ENCODE measurements at places on chromosomes 7 and 10.

DNA sequence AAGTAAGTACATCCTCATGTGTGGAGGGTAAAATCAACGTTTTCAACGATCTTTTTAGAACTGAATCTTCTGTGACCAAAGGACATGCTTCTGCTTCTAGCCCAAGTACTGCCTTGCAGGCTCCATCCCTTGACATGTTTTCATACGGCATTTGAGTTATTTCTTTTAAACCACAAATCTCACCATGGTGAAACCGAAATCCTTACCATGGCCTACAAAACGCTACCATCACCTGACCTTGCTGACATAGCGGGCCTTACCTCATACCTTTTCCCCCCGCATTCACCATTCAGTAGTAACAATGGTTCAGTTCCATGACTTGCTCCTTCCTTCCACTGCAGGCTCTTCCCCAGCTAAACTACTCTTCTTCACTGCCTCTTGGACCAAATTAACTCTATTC is 3.5 kb downstream of the RNF216 start:
- no peak for DNase-seq

DNA sequence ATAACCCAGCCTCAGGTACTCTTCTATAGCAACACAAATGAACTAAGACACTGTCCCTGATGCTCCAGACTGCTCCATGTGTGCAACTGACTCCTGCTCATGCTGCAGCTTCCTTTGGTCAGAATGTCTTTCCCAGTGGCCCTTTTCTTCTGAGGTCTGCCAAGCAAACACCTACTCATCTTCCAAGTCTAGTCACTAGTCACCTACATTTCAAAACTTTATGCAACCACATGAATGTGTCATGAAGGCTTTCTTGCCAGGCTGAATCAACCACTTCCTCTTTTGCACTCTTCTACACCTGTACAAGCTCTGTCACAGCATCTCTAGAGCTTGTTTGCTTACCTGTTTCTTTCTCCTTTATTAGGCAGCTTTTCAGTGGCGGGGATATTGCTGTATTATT is 75.8 kb downstream of the LSMEM1 start:
- DNase-seq: no peak

DNA sequence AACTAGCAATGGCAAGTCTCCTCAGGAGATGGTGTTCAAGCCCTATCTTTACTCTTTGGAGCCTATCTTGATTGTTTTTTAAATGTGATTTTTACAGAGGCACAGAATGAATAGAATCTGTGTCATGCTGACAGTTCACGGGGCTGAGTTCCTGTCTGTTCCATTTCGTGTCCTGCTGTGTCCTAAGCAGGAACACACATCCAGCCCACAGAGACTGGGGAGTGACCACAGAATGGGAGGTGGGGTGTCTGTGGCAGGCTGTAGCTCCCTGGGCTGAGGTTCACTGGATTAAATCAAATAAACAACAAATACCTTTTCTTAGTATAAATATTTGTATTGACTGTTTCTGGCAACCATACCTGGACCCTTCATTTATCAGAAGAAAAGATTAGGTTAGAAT is 73.4 kb upstream of the CARD11 start:
- DNase-seq: no peak

GRCh38 chr10:62153191-62153590 is 115.5 kb downstream of the RTKN2 start:
- peak; percentile 87 for DNase-seq

GRCh38 chr10:81405399-81405798 is 469.6 kb upstream of the NRG3 start:
- DNase-seq: no peak

- no peak for DNase-seq
Measured at GRCh38 chr7:108425714-108426275, 30.4 kb downstream of the NRCAM start.

DNA sequence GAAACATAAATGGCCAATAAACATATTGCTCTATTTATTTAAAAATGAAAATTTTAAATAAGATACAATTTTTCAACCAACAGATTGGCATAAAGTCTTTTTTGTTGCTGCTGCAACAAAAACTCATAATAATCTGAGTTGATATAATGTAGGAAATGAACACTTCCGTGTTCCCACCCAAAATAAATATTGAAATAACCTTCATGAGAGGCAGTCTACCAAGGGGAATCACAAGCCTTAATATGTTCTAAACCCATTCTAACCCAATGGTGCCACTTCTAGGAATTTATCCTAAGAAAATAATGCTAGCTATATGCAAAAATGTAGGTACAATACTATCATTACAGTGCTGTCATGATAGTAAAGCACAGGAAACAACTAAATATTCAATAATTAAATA is 39.1 kb downstream of the SLC25A13 start:
- no peak for DNase-seq

- peak; percentile 38 for DNase-seq
Measured at GRCh38 chr7:155377838-155378579, 79.9 kb upstream of the EN2 start.

DNA sequence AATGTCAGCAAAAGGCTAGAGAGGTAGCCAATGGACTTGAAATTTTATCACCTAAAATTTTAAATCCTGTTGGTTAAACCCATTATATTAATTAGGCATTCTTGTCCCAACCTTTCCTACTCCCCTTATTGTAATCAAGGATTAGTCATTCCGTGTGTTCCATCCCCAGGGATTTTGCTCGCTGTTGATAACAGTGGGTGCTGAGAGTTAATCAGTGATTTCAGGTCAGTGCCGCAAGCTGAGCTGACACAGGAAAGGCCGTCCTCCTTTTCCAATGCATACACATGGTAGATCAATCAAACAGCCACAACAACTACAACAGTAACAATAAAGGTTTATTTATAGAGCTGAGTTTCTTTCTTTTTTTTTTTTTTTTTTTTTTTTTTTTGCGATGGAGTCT is 271.4 kb downstream of the ACTR3B start:
- no peak for DNase-seq

DNA sequence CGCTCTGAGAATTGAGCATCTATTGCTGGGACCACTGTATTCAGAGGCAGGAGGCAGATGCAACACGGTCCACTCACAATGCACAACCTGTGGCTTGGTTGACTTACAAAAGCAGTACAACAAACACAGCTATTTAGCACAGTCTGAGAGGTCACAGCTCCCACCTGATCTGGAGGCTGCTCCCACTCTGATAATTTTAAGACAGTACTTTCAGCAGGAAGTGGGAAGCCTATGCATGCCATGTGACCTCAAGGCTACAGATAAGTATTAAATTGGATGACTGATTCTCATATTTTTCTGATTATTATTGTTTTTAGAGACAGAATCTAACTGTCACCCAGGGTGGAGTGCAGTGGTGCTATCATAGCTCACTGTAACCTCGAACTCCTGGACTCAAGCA is 659.3 kb downstream of the PARD3 start:
- DNase-seq: no peak

GRCh38 chr7:816751-817671 is 15.3 kb upstream of the SUN1 start:
- DNase-seq: peak; percentile 47

GRCh38 chr7:36777855-36778254 is 53.6 kb upstream of the AOAH start:
- DNase-seq: no peak

- peak; percentile 98 for DNase-seq
Measured at GRCh38 chr7:17275749-17276671, 22.4 kb upstream of the AHR start.

- no peak for DNase-seq
Measured at GRCh38 chr7:30870821-30871518, 40.7 kb upstream of the AQP1 start.

DNA sequence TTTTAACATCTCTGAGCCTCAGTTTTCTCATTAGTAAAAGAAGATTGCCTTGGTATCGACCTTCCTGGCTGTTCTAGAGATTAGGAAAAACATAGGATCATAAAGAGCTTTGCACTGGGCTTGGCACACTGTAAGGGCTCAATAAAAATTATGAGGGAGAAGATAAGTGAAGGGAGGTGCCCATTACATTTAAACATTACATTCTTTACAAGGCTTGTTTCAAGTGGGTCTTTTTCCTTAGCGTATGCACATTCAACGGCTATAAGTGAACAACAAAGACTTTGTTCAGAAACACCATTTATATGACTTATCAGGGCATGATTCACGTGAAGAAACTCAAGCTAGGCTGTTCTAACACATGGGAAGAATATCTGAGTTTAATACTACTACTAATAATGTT is 351.9 kb upstream of the NPVF start:
- no peak for DNase-seq

DNA sequence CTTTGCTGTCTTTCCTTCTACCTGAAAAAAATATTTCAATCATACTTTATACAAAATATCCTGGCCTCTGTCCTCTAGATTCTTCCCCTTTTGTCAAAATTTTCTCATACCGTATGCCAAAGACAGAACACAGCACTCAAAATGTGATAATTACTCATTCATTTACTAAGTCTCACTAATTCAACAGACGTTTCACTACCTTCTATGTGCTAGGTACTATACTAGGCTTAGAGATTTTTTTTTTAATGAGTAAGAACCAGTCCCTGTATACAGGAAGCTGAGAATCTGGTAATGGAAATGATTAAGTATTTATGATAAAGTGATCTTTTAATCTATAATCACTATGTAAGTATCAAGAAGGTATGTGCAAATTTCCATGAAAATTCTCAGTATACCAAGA is 128.0 kb downstream of the ELAPOR2 start:
- DNase-seq: no peak

DNA sequence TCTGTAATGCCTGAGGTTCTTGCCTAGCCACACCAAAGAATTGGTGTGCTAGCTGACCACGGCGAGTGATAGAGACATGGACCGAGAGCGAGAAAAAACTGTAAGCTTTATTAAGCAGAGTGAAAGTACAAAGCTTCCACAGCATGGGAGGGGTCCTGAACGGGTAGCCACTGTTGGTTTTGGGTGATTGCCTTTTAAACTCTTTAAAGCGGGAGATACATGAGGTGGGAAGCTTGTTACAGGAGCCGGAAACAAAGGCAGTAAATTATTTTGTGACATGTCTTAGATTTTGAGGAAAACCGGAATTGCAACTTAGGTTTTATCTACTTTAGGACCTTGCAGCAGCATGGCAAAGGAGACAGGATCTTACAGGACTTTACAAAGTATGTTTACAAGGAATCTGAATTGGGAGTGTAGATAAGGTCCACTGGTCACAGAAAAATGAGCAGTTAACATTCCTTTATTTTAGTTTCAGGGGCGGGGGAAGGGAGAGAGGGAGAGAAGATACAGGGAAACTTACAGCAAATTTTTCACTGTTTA is 252.7 kb upstream of the MBL2 start:
- DNase-seq: peak; percentile 53

DNA sequence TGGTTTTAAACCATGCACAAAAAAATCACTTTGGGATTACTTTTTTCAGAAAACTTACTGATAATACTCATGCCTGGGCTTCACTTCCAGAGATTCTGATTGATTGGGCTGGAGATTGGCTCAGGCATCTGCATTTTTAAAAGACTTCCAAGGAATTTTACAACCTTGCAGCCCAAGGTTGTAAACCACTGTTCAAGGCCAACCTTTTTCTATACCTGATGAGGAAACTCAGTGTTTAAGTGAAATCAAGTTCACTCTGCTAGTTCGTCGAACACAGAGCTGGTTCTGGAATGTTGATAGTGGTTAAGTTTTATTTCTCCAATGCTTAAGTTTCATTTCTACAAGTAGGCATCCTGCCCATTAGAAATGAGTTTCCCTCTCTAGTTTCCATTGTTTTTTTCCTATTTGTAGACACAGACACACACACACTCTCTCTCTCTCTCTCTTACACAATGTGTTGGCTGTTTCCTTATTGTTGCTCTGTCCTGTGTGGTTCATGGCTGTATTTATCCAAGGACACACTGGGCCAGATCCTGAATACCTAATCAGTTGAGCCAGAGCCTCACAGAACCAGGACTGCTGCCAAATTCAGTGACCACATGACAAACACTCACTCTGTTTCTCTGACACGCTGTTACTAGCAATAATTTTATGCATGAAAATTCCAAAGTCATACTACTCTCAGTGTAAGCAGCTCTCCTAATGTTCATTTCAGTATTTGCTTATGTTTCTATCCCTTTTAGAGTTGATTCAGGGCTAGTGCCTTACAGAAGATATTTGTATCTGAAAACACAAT is 3.7 kb upstream of the IFIT1B start:
- DNase-seq: peak; percentile 99

GRCh38 chr10:119221666-119222065 is 14.3 kb downstream of the GRK5 start:
- DNase-seq: peak; percentile 48
